ENCODE measurements at places on chromosomes 12 and 14.

GRCh38 chr14:101861464-101861863 lies 100.0 kb downstream of the PPP2R5C start:
- no peaks in the 10 kb centered on the region for H3K27me3 ChIP-seq
- H3K4me3 ChIP-seq: no peak overlapping the region
- no peak for DNase-seq
- H3K27ac ChIP-seq: no peak overlapping the region
- peaks cover 74% of the 10 kb centered on the region for H3K36me3 ChIP-seq

DNA sequence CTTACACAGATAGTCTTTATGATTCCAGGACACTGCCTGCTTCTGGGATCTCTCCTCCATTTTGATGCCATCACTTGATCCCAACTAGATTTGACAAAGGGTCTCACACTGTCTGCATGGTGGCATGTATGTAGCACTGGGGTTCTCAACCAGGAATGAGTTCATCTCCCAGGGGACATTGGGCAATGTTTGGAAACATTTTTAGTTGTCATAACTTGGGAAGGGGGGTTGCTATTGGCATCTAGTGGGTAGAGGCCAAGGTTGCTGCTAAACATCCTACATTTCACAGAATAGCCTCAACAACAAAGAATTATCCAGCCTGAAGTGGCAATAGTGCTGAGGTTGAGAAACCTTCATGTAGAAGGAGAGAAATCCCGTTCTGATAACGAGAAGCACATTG lies 376.2 kb downstream of the DPF3 start:
- H3K4me3 ChIP-seq: no peak overlapping the region
- DNase-seq: no peak
- no peak overlapping the region for H3K27ac ChIP-seq
- H3K4me1 ChIP-seq: peaks cover 34% of the 10 kb centered on the region
- H3K36me3 ChIP-seq: no peaks in the 10 kb centered on the region

- peak; percentile 63 for DNase-seq
- no peak overlapping the region for H3K4me3 ChIP-seq
- no peak overlapping the region for H3K27ac ChIP-seq
- H3K27me3 ChIP-seq: no peaks in the 10 kb centered on the region
Observed at GRCh38 chr12:117854339-117855012, 114.3 kb downstream of the KSR2 start.

DNA sequence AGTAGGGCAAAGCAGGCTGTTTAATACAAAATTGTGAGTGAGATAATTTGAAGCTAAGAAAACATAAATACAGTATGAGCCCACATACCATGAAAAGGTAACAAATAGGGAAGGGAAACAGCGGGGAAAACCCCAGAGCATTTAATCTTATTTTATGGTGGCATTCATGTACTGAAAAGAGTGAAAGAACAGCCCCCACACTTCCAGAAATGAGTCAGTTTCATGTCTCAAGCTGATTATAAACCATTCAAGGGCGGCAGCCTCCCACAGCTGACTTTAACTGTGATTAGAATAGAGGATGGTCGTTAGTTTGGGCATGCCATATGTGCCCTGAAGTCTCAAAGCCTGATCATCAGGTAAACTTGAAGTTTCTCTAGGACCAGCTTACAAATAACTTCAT lies 64.5 kb downstream of the FOXG1 start:
- no peak overlapping the region for H3K27ac ChIP-seq
- no peaks in the 10 kb centered on the region for H3K36me3 ChIP-seq
- H3K4me3 ChIP-seq: no peak overlapping the region
- H3K27me3 ChIP-seq: no peaks in the 10 kb centered on the region
- H3K4me1 ChIP-seq: no peaks in the 10 kb centered on the region

- DNase-seq: no peak
- H3K27ac ChIP-seq: no peak overlapping the region
Observed at GRCh38 chr12:65818454-65819382, 5.6 kb upstream of the HMGA2 start.

GRCh38 chr12:94150240-94151121 lies 2.1 kb downstream of the PLXNC1 start:
- peak; percentile 75 for DNase-seq
- peak overlapping the region; percentile 84 for H3K4me3 ChIP-seq
- peaks cover 29% of the 10 kb centered on the region for H3K4me1 ChIP-seq
- no peak overlapping the region for H3K27ac ChIP-seq
- peaks cover 38% of the 10 kb centered on the region for H3K27me3 ChIP-seq

GRCh38 chr12:119229837-119230236 lies 51.1 kb downstream of the HSPB8 start:
- no peak overlapping the region for H3K4me3 ChIP-seq
- peak; percentile 16 for DNase-seq
- H3K36me3 ChIP-seq: no peaks in the 10 kb centered on the region
- no peak overlapping the region for H3K27ac ChIP-seq

- no peaks in the 10 kb centered on the region for H3K27me3 ChIP-seq
- no peak for DNase-seq
- H3K4me1 ChIP-seq: peaks cover 88% of the 10 kb centered on the region
- no peak overlapping the region for H3K4me3 ChIP-seq
Observed at GRCh38 chr12:11807458-11807857, 158.0 kb downstream of the ETV6 start.

- no peak overlapping the region for H3K4me3 ChIP-seq
- no peak overlapping the region for H3K27ac ChIP-seq
Observed at GRCh38 chr14:30330445-30330844, 228.5 kb upstream of the G2E3 start.

Measured in DND-41 (cell line).